ENCODE measurements at places on chromosomes 2 and 18.

DNA sequence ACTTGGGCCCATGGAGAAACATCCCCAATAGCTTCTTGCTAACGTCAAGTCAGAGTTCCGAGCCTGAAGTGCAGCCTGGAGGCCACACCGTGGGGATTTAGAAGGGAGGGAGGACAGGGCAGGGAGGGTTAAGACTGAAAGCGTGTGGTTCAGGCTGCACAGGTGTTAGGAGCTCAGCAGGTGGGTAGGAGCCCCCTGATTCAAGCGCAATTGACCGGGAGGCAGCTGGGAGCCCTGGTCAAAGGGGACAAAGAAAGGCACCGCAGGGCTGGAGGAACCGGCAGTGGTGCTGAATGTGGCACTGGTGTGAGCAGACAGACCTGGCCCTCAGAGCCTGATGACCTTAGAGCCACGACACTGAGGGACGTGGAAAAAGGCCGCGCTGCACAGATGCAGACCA, 149.6 kb downstream of the TMEM18 start:
- DNase-seq = no peak

DNA sequence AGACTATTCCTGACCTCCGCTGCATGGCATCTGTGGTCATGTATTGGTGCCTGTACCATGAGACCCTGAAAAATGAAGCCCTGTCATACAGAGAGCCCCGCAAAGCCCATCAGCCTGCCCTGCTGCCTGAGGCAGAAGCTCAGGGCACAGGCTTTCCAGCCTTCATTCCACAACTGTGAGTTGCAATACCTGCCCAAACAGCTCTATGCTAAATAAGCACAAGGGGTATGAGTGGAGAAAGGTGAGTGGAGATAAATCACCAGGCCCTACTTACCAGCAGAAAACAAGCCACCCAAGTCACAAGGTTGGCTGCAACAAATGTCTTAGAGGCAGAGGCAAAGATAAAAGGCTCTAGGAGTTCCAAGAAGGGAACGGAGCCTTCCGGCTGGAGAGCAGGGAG, 277.4 kb downstream of the TNS1 start:
- no peak for DNase-seq

- no peak for DNase-seq
Measured at GRCh38 chr2:25072606-25073005, 30.7 kb downstream of the EFR3B start.

DNA sequence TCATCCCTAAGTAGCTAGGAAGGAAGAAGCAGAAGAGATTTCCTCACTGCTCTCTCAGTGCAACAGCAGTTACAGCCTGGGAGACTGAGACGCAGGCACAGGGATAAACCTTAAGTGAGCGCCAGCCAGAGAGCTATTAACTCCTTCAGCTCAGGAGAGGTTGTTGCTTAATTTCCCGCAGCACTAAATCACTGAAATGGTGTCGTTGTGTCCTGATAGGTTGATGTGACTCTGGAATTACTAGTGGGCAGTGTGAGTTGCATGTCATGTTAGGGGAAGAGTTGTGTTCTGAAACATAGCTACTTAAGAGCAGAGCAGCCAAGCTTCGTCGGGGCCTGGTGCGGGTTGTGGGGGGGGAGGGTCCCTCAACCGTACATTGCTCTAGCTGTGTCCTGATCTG, 225.8 kb downstream of the NAPG start:
- no peak for DNase-seq

DNA sequence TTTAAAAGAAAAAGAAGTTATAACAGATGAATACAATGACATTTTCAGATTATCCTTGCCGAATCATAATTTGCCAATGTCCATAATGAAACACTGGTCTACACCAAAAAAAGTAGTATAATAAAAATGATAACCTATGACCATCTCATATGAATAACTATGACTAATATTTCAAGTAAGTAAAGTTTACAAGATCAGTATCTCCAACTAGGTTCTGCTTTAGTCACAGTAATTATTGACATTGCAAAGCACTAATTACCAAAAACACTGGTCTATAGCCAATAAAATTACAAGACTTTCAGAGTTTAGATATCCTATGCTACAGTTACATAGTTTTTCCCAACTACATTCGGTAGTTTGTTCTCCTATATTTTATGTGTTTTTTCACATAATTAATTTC, 136.7 kb downstream of the MEMO1 start:
- DNase-seq = no peak

GRCh38 chr2:216001216-216002100, 11.9 kb downstream of the MREG start:
- DNase-seq = no peak

DNA sequence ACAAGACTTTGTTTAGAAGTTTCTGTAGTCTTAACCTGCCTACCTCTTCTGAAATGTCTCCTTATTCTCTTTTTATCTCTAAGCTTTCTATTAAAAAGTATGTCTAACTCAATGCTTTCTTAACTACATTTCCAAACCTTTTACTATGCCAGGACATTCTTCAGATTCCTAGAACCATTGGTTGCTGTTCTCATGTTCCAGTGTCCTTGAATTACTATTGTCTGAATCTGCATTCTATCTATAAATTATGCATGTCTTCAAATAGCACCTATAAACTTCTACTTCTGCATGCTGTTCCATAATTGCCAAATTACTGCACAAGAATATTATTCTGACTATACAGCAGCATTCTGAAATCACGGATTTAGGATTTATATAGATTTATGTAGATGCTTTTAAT, 166.0 kb upstream of the VWC2L start:
- DNase-seq = no peak

GRCh38 chr2:98776136-98776535, 45.2 kb upstream of the MGAT4A start:
- DNase-seq = no peak

GRCh38 chr2:219572237-219573001, at the start of gene INHA:
Gene INHA, plus strand, starts transcription at chr2:219572310. Its CDS starts 65 bp downstream, at chr2:219572375.
- DNase-seq = no peak

DNA sequence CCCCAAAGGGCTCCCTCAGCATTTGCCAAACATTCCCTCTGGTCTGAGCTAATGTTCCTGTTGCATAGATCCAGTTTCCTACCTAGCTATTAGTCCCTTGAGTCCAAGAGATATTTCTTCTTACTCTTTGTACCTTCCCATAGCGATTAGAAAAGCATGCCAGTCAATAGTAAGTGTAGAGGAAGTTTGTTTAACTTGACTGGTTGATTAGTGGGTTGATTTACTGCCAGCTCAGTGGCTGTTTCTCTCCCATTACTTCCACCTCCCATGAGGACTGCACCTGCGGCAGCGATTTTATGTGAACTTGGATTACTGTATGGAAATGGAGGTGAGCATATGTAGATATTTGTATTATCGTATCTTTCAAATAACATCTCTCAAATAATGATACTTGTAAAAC, 1748.4 kb upstream of the CELF4 start:
- DNase-seq = no peak

DNA sequence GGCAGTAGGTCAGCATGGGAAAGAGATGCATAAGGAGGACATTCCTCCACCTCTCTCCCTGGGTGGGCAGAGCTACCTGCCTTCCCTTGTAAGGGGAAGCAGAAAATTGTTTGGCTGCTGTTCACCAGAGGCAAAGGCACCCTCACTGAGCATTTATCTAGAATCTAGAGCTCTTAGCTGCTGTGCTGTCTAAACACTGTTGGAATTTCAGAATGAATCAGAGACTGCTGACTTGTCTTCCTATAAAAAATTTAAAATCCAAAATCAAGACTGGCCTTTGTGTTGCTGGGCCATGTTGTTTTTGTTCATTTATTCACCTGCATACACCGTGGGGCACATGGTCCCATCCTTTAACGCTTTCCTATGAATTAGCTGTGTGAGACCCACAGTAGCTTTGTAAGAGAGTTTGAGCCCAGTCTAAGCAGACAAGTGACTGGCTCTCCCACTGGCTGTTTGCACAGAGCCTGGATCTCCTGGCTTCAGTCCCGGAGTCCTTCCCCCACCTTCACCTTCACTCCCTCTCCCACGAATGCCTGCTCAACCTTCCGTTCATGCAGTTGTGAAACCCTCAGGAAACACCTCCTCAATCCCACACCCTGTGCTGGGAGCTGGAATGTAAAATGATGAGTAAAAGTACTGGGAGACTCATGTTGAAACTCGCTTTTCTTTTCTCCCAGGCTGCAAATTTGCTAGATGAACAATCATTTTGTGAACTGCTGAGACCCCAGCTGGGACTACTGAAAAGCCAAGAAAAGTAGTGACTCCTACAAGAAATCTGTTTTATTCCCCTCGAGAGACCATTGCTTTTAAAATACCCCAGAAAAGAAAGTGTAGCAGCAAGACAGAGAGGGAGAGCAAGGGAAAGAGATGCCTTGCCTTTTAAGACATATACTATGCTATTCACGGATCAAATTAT, 76.2 kb downstream of the FAM168B start:
- peak; percentile 28 for DNase-seq

DNA sequence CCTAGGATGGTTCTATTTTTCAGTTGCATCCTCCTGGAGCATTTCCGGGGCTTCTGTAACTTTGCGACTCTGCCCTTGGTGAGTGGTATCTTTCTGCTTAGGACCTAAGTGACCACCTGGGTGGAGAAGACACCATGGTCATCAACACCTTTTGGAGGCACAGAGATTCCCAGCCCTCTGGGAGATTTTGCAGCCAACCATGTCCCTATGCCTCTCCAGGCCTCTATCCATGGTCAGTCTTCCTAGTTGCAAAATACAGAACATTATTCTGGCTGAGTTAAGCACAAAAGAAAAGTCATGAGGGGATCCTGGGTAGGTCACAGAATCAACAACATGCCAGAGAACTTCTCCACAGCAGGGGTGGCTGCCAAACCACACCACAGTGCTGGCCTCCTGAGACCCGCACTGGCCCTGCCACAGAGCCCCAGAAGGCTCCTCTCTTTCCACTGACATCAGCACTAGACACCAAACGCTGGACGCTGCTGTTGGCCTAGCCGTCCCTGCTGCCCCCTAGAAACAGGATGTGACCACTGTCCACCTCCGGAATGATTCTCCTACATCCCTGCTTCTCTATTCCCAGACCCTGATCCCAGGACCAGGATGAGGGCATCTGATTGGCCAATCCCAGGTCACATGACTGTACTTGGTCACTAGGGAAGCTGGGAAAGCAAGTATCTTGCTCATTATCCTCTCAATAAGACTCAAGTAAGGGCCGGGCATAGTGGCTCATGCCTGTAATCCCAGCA, 47.7 kb downstream of the SMAD7 start:
- DNase-seq = no peak

DNA sequence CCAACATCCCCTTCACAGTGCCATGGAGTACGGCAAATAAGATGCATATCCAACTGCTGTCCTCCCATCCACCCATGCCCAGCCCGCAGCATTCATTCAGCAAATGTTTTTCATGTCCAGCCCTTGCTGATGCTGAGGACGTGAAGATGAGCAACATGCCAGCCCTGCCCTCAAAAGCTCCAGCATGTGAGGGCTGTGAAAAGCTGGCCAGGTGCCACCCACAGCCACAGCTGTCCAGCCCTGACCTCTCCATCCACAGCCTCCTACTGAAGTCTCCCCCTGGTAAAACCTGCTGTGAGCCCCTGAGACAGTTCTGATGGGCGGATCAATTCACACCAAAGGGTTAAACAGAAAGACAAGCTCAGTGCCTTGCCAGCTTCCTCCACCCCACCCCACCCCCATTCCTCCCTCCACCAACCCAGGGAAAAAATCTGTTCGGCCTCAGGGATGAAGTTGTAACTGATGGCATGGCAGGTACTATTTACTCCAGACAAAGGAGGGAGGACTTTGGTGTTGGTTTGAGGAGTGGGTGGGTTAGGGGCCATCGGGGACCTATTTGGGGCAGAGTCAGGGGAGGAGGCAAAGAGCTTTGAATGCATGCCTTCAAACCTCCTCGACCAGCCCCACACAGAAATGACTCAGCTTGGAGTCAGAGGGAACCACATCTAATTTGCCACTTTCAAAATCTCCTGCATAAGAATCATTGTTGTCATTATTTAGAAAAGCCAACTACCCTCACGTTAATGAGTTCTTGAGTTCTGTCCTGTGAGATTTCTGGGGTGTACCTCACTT, 4.3 kb downstream of the ZBTB7C start:
- DNase-seq = no peak

DNA sequence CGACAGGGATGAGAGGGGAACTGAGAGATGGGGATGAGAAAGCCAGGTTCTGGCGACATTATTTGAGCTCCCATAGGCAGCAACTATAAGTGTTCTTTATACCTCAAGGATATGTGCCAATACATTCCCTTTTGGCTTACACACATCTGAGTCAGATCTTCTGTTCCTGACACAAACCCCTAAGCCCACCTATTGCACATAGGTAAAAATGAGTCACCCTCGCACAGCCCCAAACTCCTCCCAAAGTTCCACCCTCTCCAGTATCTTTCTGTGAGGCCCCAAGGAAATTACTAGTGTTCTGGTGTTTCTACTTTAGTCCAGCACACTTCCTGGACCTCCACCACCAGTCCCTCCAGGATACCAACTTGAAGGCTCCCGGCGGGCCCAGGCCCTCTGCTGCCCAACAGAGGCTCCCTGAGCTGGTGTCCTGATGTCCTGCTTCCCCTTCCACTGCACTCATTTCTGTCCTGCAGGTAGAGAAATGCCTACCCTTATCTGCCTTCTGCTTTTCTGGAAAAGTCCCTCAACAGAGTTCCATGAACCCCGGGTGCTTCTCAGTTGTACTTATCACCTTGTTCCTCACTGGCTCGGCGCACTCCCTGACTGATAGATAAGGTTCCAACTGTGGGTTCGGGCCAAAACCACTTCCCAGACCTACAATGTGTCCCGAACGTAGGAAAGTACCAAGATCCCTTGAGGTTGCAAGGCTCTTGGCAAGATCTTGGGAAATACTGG, 125.5 kb downstream of the EN1 start:
- DNase-seq = no peak

DNA sequence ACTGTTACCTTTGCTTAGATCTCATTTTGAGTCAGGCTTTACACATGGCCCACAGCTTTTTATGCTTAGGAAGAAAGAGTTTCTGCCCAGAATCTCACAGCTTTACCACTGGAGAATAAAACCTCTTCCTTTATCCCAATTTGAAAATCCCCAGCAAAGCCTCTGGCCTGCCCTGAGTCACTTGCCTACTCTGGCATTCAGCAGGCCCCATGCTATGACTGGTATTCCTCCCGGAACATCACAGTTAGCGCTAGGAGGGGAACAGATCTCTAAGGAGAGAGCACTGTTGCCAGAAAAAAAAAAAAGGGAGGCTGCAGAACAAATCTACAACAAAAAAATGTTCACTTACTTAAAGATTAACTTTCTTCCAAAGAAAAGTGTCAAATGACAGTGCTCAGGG, 152.9 kb upstream of the DNMT3A start:
- DNase-seq = peak; percentile 57

- no peak for DNase-seq
Measured at GRCh38 chr2:26712486-26713465, 20.3 kb downstream of the KCNK3 start.

DNA sequence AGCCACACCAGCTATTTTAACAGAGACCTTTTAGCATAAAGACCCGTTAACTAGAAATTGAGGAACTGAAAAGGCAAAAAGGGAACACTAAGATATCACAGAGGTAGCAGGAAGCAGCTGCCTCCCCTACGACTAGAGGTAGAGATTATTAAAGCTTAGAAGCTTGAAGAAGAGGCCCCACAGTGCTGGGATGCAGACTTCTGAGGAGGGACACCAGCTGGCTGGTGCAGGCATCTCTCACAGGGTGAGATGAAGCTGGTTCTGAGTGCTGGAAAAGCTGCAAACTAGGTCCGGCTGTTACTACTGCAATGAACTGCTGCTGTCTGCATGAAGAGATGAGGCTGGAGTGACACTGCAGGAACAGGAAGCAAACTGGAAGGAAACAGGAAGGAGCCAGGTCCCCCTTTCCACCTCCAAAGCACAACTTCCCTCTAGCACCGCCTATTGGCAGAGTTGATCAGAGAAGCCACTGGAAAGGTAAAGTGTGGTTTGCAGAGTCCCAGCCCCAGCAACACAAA, 61.2 kb upstream of the MRPS9 start:
- DNase-seq = no peak

- DNase-seq = no peak
Measured at GRCh38 chr2:108626995-108627394, 92.3 kb upstream of the RANBP2 start.
